ENCODE measurements at places on chromosomes 4 and X.

- no peak for DNase-seq
Observed at GRCh38 chrX:121010218-121010617, 24.7 kb upstream of the CT47A1 start.

GRCh38 chrX:106954041-106954440 lies 33.8 kb downstream of the CLDN2 start:
- DNase-seq, result no peak

- no peak for DNase-seq
Observed at GRCh38 chr4:3724319-3725231, 41.6 kb upstream of the ADRA2C start.

DNA sequence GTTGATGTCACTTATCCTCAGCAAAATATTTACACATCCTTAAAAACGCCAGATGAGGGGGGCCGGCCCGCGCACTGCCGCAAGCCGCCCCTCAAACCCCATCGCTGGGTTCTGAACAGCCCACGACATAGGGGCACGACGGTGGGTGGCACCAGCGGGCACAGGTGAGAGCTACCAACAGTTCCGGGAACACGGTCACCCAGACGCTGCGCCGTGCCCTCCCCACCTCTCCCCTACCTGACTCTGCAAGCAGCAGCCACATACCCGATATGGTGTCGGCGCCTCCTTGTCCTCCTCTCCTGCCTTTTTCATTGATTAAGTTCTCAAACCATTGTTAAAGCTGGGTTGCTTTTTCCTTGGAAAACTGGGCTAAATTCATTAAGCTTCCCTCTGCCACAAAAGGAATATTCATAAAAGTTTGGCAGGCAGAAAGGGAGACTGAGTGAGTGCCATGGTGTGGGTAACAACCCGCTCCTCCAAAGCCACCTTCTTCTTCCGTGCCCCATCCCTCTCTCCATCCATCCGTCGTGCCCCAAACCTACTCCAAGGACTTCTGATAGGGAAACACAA lies 1.4 kb downstream of the RAI2 start:
- DNase-seq, result no peak

DNA sequence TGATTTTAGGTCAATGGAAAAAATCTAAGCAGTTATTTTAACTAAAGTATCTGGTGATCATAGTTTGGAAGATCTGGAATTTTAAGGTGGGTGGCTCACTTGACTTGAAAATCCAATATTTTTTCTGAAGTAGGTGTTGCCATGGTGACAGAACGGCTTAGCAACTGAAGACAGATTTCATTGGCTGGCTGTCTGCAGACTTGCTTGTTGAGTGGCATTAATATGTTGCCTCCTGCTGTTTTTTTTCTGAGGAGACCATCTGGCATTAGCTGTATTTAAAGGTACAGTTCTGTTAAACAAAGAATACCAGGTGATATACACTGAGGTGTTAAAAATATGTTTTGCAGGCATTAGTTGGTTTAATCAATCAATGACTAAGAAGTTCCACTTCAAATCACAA lies 19.8 kb downstream of the CPE start:
- no peak for DNase-seq

DNA sequence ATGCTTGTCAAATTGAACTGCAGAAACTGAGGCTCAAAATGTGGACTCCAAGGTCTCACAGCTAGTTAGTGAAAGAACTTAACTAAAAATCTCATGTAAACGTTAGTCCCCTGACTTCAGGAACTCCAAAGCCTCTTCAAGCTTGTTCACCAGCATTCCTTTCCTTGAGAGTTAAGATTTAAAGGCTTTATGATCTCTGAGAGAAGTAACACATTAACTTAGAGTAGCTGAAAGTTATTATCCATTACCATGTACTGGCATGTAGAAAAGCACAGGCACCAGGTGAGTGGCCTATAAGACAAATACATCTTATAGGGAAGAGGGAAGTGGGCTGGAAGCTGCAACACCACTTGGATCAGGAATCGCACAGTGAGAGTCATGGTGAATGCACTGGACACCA lies 15.3 kb downstream of the PARM1 start:
- no peak for DNase-seq

DNA sequence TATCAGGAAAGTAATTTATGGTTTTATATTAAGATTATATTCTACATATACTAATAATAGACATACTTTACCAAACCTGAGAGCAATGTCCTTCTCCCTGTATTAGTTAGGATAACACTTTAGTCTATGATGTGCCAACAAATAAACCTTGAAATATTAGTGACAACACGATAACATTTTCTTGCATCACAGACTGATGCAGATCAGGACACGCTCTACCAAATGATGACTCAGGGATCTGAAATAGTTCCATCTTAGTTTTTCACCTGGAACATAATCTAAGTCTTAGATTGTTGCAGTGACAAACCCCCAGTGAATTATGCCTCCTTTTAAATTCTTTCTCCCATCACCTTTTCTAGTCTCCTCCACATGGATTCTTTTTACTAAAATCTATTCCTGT lies 214.2 kb downstream of the CLCN4 start:
- no peak for DNase-seq

Measured in stimulated activated CD8-positive, alpha-beta memory T cell treated with anti-CD3 and anti-CD28 coated beads, Interleukin-15, amount 100 ng/mL, for 48 hours (primary cell).